ENCODE measurements at places on chromosomes 7 and 10.

GRCh38 chr7:33862946-33863814, 42.2 kb upstream of the BMPER start:
- no peak for DNase-seq

GRCh38 chr7:19442016-19442785, 266.6 kb downstream of the POLR1F start:
- no peak for DNase-seq

DNA sequence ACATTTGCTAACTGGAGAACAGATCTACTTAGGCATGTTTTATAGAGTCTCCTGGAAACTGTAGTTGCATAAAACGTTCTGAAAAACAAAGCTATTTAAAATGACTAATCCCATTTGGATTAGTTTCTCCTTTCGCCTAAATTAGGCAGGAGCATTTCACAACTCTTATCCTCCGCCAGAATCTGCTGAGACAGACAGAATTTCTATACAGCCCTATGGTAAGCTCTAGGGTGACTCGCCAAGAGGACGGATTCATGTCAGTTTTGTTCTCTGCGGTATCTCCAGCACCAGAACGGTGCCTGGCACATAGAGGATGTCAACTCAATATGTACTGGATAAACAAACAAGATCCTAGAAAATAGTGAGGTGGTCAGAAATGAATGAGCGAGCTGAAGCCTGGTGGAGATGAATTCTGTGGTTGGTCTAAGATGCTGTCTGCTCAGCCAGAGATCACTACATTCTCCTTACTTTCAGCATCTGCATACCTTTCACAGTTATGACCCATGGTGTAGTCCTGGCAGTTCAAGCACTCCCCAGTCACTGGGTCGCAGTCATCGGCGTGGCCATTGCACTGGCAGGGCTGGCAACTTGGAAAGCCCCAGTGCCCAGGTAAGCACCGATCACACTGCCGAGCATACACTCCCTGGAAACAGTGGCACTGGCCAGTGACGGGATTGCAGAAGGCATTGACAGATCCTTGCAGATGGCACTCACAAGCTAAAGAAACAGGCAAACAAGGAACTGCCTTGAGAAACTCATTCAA, 44.0 kb downstream of the LAMB1 start:
- no peak for DNase-seq

GRCh38 chr10:52212062-52212461, 102.0 kb upstream of the DKK1 start:
- no peak for DNase-seq

DNA sequence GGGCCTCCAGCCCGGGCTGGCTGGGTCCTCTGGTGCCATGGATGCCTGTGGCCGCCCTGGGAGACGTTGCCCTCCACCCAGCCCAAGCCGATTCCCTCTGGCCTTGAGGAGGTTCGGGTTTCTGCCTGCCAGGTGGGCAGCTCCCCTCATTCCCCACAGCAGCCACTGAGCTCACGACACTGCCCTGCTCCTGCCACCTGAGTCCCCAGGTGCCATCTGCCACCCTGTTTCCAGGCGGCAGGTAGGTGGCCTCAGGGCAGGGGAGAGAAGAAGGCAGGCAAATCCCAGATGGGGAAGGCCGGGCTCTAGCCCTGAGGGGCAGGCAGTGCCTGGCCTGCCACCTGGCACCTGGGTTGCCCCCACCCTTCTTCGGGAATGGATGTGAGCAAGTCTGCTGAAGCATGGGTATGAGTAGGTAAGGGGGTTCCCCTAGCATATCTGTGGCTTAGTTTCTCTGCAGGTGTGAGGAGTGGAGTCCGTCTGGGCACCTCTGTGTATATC, 92.2 kb upstream of the PPIF start:
- no peak for DNase-seq
